Stimulated activated CD8-positive, alpha-beta memory T cell treated with anti-CD3 and anti-CD28 coated beads, Interleukin-4, amount 100 ng/mL, for 4 hours (primary cell): ENCODE measurements at places on chromosomes 4 and X.

DNA sequence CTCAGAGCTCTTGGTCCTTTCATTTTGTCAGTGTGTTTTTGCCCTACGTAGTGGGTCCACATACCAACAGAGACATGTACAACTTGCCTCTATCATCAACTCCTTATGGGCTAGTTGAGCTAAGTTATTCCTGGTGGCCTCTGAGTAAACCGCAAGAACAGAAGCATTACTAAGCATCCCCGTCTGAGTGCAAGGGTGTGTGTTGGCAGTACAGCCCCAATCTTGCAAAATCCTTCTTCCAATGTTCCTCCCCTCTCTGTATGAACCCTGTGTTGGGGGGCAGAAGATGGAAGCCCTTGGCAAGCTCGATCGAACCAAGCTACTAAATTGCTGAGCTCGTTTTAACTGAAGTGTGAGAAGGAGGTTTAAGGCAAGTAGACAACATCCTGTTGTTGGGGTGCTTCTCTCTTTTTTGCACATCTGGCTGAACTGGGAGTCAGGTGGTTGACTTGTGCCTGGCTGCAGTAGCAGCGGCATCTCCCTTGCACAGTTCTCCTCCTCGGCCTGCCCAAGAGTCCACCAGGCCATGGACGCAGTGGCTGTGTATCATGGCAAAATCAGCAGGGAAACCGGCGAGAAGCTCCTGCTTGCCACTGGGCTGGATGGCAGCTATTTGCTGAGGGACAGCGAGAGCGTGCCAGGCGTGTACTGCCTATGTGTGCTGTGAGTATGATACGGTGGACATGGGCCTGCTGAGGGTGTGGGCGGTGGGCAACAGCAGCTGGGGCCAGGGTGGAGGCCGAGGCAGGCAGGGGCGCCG lies at the start of gene SH2D1A:
SH2D1A (plus strand) TSS at position 447 of the 760 bp plus-strand sequence; CDS start at position 527, 80 bp downstream.
- DNase-seq = no peak

DNA sequence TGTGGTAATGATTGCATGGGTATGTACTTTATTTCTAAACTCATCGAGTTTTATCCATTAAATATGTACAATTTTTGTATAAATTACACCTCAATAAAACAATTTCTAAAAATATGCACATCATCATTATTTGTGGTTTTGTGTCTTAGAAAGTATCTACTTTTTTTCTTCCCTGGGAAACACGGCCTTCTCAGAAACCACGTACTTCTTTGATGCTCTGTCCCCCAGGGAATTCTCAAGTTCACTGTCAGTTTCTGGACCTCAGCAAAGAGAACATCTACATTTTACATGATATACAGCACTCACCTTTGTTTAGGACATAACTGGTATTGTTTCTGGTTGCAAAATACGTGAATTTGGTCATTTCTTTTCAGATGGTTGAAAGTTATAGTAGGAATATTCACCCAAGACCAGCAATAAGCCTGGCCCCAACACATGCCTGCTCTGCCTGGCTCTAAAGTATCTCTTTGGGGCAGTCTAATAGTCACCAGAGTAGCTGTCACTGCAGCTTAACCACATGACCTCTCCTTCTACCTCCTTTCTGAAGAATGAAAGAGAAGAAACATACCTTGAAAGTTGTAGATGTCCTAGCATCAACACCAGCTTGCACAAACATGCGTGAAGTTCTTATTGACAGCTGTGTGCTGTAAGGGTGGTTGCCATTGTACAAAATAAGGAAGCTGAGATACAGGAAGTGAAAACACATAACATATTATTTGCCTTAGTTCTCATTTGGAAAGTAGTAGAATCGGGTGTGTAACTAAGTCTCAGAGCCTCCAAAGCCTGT lies 48.4 kb upstream of the SPANXN4 start:
- DNase-seq = no peak

DNA sequence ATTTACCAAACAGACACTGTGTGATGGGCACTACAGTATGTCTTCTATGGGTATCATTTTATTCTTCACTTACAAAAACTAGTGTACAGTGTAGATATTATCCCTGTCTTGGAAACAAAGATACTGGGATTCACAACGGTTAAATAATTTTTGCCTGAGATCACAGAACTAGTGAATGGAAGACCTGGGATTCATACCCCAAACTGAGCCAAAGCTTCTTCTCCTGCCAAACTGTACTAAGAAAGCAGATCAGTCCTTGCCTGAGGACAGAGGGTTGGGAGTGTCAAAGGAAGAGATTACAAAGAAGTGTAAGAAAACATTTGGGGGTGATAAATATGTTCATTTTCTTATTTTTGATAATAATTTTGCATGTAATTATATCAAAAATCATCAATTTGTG lies 43.1 kb downstream of the PPA2 start:
- DNase-seq = no peak

- DNase-seq = no peak
These were observed 22.4 kb downstream of the STARD8 start for GRCh38 chrX:68669871-68670270.
